Left ventricle myocardium inferior (tissue), 1 donor: ENCODE measurements at places on chromosomes 6 and 20. TPM values are rescaled to one million over a fixed set of nuclear protein-coding genes. Genes with fewer than 3 reads are reported as not detected.

LGSN gene
- total RNA-seq, result not detected

DNA sequence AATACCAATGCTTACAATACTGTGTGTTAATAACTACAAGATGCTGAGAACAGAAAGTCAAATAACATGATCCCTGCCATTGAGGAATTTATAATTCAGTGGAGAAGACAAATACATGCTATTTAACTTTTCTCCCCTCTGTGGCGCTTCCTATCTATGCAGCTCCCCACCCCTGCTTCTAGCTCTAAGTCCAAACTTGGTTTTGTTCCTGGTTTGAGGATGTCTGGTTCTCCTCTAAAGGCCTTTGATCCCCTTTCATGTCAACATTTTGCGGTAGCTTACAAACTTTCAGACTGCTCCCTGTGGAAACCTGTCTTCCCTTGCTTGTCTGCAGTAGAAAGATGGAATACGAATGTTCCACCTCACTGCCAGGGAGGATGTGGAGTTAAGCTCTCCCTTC is 18.4 kb upstream of the REPS1 start:
- no peaks in the 10 kb centered on the region for H3K4me1 ChIP-seq
- H3K36me3 ChIP-seq, result no peaks in the 10 kb centered on the region
- no peaks in the 10 kb centered on the region for H3K27me3 ChIP-seq
- DNase-seq, result no peak
- H3K4me3 ChIP-seq, result no peak overlapping the region

DNA sequence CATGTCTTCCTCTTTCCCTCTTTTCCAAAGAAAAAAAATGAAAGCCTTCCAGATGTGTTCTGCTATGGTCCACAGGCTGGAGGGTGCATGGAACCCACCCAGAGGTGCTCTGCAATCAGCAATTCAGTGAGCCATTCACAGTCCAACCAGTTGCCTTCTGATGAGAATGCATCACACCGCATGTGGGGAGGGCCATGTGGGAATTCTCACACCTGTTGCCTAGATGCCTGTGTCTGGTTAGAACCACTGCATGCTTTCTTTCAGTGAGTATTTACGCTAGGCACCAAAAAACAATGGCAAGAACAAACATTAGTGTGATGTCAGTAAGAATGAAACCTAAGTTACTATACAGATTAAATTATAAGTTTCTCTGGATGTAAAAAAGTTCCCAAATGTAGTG is 311.6 kb upstream of the CDYL start:
- no peak overlapping the region for H3K4me3 ChIP-seq
- H3K27ac ChIP-seq, result no peak overlapping the region
- no peaks in the 10 kb centered on the region for H3K36me3 ChIP-seq
- no peaks in the 10 kb centered on the region for H3K27me3 ChIP-seq
- no peak for DNase-seq

DNA sequence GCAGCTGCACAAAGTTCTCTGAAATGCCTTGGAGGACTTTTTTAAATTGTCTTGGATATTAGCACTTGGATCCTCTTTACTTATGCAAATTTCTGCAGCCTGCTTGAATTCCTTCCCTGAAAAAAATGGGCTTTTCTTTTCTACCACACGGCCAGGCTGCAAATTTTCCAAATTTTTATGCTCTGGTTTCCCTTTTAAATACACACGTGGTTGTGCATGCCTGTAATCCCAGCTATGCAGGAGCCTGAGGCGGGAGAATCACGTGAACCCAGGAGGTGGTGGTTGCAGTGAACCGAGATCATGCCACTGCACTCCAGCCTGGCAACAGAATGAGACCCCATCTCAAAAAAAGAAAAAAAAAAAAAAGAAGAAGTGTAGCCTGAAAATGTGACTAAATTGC is 76.1 kb upstream of the PRND start:
- no peaks in the 10 kb centered on the region for H3K4me1 ChIP-seq
- H3K27me3 ChIP-seq, result no peaks in the 10 kb centered on the region
- H3K27ac ChIP-seq, result no peak overlapping the region
- H3K36me3 ChIP-seq, result no peaks in the 10 kb centered on the region
- no peak overlapping the region for H3K4me3 ChIP-seq
- DNase-seq, result no peak

- no peaks in the 10 kb centered on the region for H3K36me3 ChIP-seq
- H3K27me3 ChIP-seq, result no peaks in the 10 kb centered on the region
- H3K27ac ChIP-seq, result peak overlapping the region; percentile 95
- H3K4me1 ChIP-seq, result peaks cover 58% of the 10 kb centered on the region
- peak; percentile 81 for DNase-seq
Measured at GRCh38 chr6:111605100-111605751, 452 bp downstream of the TRAF3IP2 start.
